Right cardiac atrium (tissue), 5 donors: ENCODE measurements at places on chromosomes 13 and 19.

GRCh38 chr19:46393456-46394401 is 19.6 kb downstream of the CCDC8 start:
- no peak for DNase-seq

DNA sequence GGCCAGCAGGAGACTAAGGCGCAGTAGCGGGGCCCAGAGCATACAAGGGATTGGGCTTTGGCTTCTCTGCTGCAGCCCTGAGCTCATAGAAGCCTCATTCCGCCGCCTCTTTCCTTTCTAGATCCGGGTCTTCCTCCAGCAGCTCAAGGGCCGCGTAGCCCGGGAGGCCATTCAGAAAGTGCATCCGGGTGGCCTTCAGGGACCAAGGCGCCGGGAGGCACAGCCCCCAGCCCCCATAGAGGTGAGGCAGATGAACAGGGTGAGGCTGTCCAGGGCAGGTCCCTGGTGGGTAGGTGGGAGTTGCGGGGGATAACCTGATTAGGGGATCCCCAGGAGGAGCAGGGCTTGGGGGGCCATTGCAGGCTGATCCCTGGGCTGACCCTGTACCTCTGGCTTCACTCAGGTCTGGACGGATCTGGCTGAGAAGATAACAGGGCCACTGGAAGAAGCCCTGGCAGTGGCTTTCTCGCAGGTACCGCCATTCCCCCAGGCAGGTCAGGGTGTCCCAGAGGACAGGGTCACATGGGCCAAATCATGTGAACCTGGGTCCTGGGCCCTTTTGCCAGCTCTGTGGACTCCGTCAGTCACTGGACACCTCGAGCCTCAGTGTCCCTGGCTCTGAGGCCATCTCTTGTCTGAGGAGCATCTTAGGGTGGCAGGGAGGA is 1.3 kb downstream of the SNAPC2 start:
- peak; percentile 75 for DNase-seq

DNA sequence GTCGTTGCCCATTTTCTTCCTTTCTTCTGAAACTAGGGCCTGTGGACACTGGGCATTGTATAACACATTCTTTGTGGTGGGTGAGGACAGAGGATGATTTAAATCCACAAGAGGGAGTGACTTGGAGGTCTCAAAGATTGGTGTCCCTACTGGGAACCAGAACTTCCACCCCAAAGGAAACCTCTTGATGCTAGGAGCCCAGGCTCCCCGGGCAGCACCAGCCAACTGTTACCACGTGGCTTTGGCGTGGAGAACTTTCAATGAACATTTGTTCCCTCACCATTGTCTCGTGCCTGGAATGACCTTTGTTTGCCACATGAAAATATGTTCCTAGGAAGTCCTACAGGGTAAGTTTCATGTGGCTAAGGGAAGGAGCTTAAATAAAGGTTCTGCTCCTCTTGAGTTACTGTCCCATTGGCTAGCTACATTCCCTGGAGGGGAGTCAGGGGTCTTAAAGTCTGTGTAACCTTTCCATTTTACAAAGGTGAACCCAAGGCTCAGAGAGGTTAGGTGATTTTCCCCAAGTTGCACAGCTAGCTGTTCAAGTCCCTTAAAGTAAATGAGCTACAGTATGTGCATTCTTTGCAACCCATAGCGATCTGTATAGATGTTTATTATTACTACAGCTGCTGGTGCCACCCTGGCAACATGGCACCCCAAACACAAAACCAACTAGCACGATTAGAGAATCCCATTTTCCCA is 5.0 kb upstream of the CDX2 start:
- no peak for DNase-seq

GRCh38 chr13:45303026-45303425 is 38.0 kb downstream of the TPT1 start:
- no peak for DNase-seq

- no peak for DNase-seq
These were observed 29.0 kb downstream of the CARS2 start for GRCh38 chr13:110676595-110677587.

- DNase-seq: no peak
These were observed 22.0 kb upstream of the STOML3 start for GRCh38 chr13:39012608-39013007.

DNA sequence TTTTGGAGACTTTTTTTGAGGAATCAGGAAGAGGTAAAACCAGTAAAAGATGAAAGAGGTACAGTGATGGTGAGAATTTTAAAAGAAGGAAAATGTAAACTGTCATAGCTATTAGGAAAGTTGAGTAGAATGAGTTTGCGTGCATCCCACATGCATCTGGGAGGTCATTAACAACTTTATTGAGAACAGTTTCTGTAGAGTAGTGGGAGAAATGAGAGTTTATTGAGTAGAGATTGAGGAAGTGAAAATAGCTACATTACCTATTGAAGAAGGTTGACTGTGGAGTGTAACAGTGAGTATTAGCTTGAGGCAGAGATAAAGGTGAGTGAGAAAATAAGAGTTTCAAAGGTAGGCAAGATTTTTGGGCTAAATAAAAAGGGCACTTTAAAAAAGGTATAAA is 38.7 kb downstream of the BRCA2 start:
- no peak for DNase-seq

- no peak for DNase-seq
These were observed 157.4 kb downstream of the EFNB2 start for GRCh38 chr13:106377931-106378662.

DNA sequence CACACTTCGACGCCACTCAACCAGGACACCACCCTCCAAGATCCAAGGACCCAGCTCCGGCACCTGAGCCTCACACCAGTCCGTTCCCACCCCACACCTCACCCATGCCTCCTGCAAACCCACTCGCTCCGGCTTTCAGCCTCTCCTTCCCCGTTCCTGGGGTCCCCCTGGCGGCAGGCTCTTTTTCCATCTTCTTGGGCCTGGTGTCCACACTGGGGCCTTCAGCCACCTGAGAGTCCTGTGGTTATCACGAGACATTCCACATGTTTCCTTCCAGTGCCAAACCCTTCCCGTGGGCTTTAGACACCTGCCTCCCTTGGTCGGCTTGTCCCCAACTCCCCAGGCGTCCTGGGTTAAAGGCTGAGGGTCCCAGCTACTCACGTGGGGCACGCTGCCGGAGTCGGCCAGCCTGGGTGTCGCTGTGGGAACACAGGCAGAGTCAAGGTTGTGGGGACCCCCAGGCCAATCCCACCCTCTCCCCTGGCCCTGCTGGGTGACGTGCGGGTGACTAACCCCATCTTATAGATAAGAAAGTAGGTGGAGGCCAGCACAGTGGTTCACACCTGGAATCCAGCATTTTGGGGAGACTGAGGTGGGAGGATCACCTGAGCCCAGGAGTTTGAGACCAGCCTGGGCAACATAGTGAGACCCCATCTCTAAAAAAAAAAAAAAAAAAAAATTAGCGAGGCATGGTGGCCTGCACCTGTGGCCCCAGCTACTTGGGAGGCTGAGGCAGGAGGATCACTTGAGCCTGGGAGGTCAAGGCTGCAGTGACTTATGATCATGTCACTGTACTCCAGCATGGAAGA is 1.9 kb downstream of the JSRP1 start:
- peak; percentile 69 for DNase-seq

DNA sequence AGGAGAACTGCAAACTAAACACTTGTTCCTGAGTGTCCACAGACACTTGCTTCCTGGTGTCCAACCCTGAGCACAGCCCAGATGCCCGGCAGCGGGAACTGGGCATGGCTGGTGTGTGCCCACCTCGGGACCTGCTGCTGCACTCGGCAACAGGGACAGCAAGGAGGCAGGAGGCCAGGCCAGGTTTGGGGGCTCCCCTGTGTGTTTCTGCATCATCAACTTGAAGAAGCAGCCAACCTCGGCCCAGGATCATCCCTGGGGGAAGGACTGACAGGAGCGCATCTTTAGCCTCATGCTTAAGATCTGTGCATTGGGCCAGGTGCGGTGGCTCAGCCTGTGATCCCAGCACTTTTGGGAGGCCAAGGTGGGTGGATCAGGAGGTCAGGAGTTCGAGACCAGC is 35.1 kb upstream of the LDLR start:
- no peak for DNase-seq

GRCh38 chr19:46907880-46908279 is 47.1 kb downstream of the ARHGAP35 start:
- peak; percentile 80 for DNase-seq

- no peak for DNase-seq
These were observed 406.7 kb upstream of the ZNF507 start for GRCh38 chr19:31938675-31939074.

- DNase-seq: no peak
These were observed 1.1 kb downstream of the SLC15A1 start for GRCh38 chr13:98751367-98751782.

DNA sequence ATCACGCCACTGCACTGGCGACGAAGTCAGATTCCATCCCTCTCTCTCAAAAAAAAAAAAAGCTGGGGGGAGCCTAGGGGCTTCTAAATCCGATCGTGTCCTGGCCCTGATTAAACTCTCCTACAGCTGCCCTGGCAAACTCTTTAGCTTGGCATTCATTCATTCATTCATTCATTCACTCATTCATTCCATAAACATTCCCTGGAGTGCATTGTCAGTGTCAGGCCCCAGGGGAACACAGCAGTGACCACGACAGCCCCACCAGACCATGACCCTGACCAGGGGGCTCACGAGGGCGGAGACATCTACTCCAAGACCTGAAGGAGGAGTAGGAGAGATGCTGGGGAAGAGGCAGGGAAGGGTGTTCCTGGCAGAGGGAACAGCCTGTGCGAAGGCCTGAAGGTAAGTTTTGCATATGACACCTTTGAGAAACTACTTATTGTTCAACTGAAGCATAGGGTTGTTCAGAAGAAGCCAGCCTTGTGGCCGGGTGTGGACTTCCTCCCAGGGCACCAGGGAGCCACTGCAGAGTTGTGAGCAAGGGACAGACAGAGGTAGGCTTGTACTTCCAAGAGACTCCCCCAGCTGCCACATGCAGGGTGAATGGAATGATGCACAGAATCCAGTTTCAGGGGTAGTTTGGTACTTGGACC is 24.5 kb downstream of the CEACAM16 start:
- no peak for DNase-seq

- no peak for DNase-seq
These were observed 951 bp upstream of the MTUS2 start for GRCh38 chr13:28819046-28819730.

GRCh38 chr19:13881692-13882418 is 4.9 kb downstream of the NANOS3 start:
- no peak for DNase-seq

DNA sequence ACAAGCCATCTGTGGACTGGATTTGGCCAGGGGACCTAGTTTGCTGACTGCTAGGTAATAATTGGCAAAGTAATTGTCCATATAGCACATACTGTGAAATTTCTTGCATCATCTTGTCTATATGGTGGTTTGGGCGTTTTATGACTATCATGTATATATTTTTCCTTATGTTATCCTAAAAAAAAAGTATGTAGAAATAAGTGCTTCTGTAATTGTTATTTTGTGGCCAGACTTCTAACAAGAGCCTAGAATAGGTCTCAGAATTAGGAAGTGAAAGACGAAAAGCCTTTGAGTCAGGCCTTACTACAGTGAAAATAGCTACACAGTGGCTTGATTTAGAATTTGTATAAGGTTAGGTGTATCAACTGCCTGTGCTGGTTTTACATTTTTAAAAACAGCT is 4.2 kb downstream of the FNDC3A start:
- DNase-seq: no peak

GRCh38 chr13:29429286-29429900 is 166.1 kb downstream of the SLC7A1 start:
- no peak for DNase-seq

DNA sequence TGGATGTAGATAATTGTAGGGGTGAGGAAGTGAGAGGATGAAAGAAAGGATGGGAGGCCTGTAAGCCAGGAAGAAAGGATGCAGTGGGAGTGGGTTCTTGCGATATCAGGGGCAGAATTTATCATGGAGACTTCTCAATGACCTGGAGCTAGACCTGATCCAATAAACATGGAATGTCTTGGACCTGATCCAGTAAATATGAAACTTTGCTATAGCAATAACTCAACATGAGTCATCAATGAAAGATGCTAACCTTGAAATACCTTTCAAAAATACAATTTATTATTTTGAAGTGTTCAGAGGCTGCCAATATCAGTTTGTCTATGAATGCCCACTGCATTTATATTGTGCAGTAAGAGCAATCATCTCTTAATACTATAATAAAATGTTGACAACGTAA is 279.5 kb downstream of the POU4F1 start:
- DNase-seq: no peak

DNA sequence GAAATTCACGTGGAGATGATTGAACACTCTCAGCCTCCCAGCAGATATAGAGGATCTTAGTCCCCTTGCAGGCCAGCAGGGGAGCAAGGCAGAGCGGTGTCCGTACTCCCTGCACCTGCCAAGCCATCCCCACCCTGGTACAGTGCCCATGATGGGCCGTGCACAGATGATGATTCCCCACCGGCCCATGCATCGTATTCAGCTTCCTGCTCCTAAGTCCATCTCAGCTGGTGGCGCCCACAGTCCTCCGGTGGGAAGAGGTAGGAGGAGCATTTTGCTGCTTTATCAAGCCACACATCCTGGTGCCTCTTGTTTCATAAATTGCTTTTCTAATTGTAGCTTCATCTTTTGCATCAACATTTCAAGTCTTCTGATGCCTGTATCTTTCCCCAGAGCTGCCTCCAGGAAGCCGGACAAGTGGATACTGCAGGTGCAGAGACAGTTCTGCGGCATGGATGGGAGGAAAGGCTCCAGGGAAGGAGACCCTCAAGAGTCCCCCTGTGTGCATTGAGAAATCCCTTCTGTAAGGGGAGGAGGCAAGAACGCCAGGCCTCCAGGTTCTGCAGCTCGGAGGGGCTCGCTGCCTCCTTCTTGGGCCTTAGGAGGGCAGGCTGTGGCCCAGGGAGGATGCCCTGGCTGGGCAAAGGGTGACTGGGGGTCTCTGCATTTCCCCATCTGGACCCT is 55.3 kb downstream of the F2RL3 start:
- no peak for DNase-seq

- no peak for DNase-seq
These were observed 535.8 kb upstream of the SLITRK1 start for GRCh38 chr13:84418041-84418440.

DNA sequence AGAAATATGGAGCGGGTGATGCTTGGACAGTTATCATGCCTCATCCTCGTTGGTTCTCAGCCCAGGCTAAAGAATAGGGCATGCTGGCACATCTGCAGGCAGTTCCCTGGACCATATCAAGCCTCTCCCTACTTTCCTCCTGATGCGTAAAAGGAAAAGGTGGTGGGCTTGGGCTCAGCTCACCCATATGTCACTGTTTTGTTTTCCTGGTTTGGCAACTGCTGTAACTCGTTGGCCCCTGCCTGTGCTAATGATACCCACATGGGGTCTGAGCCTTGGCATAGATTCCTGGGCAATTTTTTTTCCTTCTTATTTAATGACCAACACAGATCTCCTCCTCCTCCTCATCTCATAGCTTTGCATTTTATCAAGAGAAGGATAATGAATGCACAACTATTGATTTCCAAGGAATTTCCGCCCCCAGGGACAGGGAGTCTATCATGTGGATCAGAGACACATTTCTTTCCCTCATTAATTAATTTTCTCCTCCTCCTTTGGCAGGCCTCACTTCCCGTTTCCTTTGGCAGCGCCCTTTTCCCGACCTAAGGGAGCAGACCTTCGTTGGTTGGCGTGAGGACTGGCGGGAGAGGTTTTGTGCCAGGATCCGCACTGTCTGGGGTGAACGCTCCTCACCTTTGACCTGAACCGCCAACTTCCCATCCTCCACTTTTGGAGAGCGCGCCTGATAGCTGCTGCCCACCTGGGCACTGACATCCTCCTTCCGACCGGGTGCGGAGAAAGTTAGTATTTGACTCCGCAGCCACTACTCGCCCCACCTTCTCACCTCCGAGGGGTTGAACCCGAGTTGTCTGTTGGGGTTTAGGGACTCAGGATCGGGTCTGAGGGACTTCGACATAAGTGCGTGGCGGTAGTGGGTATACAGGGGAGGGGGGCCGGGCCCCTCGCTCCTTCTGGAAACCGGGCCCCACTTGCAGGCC is 3.4 kb upstream of the POU4F1 start:
- DNase-seq: peak; percentile 10

GRCh38 chr13:105952973-105953290 is 582.5 kb downstream of the EFNB2 start:
- no peak for DNase-seq
